Lower leg skin (tissue), 4 donors: ENCODE measurements at places on chromosomes 12 and 14. TPM values are rescaled to one million over a fixed set of nuclear protein-coding genes. Genes with fewer than 3 reads are reported as not detected.

Gene SDR9C7
- total RNA-seq: 161 TPM

Gene RFX4
- total RNA-seq: not detected

Gene CRIP2
- total RNA-seq: 161 TPM

Gene USP44
- total RNA-seq: 0.53 TPM

Gene RPL10L
- not detected for total RNA-seq

Gene PRPH
- 1.4 TPM for total RNA-seq

Gene CHGA
- total RNA-seq: 0.17 TPM

Gene CKB
- 206 TPM for total RNA-seq

Gene SLC6A13
- not detected for total RNA-seq

Gene LPCAT3
- 47.6 TPM for total RNA-seq

Gene SERPINA1
- not detected for total RNA-seq

Gene ADAM21
- total RNA-seq: 0.13 TPM

Gene LTBP2
- total RNA-seq: 13.7 TPM

Gene NEMP1
- 8.0 TPM for total RNA-seq

Gene CPNE6
- not detected for total RNA-seq

Gene EGLN3
- 299 TPM for total RNA-seq

Gene NCAPD2
- total RNA-seq: 25.9 TPM

Gene BMP4
- total RNA-seq: 23.0 TPM

Gene PABPN1
- 38.5 TPM for total RNA-seq
